Pancreas (tissue), 10 donors: ENCODE measurements at places on chromosomes 1 and 21. TPM values are rescaled to one million over a fixed set of nuclear protein-coding genes. Genes with fewer than 3 reads are reported as not detected.

The MCOLN3 gene
- 5.1 TPM for total RNA-seq

GRCh38 chr1:151165281-151165737 lies 393 bp downstream of the LYSMD1 start:
- DNase-seq, result peak; percentile 52

- no peak for DNase-seq
Observed at GRCh38 chr1:46221749-46222148, 18.6 kb downstream of the LURAP1 start.

GRCh38 chr1:18464665-18465050 lies 16.1 kb upstream of the KLHDC7A start:
- DNase-seq, result peak; percentile 74

DNA sequence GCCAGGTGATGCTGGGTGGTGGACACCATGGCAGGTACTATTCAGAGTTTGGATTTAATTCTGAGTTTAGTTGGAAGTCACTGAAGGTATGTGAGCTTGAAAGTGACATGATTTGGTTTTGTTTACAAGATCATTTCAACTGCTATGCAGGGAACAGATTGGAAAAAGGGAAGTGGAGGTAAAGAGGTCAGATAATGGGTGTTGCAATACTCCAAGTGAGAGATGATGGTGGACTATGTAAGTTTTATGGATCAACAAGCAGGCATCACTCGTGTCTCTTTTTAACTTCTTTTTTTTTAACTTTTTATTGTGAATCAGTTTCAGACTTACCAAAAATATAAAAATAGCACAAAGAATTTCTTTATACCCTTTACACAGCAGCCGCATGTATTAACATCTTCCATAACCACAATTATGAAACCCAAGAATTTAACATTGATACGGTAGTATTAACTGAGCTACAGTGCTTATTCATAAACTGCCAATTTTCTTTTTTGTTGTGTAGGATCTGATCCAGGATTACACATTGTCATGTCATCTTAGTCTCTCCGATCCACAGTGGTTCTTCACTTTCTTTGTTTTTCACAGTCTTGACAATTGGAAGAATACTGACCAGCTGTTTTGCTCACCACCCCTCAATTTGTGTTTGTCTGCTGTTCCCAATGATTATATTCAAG lies 24.9 kb upstream of the NHLH2 start:
- DNase-seq, result no peak
